ENCODE measurements at places on chromosomes 4 and X.
A peak's percentile ranks its signal among the peaks of the same experiment; 100 is the strongest.

DNA sequence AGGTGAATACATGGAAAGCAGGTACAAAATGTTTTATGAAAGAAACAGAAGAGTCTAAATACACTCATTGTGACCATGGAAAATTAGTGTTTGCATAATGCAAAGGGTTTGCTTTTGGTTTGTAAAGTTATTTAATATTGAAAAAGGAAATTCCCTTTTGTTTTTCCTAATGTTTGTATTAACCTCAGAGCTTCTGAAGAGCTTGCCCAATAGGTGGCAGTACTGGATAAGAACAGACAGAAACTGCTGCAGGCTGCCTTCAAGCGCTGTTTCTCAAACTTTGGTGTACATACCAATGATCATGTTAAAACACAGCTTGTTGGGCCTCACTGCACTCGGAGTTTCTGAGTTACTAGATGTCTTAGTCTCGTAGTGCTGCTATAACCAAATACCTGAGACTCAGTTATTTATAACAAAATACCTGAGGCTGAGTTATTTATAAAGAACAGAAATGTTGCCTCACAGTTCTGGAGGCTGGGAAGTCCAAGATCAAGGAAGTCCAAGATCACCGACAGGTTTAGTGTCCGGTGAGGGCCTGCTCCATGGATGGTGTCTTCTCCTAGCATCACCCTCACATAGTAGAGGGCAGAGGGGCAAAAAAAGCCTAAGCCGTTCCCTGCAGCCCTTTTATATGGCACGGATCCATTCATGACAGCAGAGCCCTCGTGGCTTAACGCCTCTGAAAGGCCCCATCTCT lies 54.2 kb downstream of the SUPT20HL2 start:
- DNase-seq, result peak; percentile 27

GRCh38 chrX:45743081-45743533 lies 542.4 kb upstream of the DIPK2B start:
- peak; percentile 26 for DNase-seq

DNA sequence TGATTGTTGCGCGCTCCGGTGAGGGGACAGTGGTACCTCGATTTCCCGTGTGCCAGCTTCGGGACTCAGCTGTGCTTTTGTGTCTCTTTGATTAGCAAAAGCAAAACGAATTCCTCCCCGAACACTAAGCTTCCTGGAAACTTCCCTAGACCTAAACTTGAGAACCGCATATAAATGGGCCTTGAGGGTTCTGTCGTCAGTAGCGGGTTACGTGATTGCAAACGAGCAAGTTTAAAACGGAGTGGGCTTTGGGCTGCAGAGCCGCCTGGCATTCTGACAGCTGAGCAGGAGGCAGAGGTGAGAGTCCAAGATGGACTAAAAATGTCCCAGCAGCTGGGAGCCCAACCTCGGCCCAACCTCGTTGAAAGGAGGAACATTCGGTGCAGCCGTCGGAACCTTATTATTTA lies 1.2 kb upstream of the TAPT1 start:
- DNase-seq, result peak; percentile 44

- DNase-seq, result no peak
These were observed 390.8 kb downstream of the ADGRL3 start for GRCh38 chr4:61590881-61591280.
